ENCODE measurements at places on chromosomes 13 and 19.

GRCh38 chr13:36717966-36718545 lies 44.2 kb downstream of the SERTM1 start:
- no peaks in the 10 kb centered on the region for H3K4me1 ChIP-seq
- no peak overlapping the region for H3K27ac ChIP-seq
- no peak for DNase-seq
- peaks cover 24% of the 10 kb centered on the region for H3K27me3 ChIP-seq
- no peaks in the 10 kb centered on the region for H3K36me3 ChIP-seq
- no peak overlapping the region for H3K4me3 ChIP-seq

DNA sequence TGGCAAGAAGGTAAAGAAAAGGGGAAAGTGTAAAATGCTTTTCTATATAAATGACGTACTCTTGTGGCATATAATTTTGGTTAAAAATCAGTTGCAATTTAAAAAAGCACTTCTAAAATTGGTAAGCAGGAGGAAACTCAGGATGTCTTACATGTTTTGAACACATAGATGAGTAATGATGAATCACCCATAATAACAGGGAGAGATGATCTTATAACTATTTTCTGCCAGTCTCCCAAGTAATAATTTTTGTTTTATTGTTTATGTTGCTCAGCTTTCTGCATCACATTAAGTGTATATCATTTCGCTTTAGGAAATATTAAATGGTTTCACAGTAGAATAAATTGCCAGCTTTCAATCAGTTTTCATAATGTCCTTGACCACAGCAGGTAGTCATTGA lies 1430.7 kb upstream of the PCDH20 start:
- H3K27ac ChIP-seq, result no peak overlapping the region
- H3K4me1 ChIP-seq, result no peaks in the 10 kb centered on the region
- DNase-seq, result no peak
- H3K4me3 ChIP-seq, result no peak overlapping the region

DNA sequence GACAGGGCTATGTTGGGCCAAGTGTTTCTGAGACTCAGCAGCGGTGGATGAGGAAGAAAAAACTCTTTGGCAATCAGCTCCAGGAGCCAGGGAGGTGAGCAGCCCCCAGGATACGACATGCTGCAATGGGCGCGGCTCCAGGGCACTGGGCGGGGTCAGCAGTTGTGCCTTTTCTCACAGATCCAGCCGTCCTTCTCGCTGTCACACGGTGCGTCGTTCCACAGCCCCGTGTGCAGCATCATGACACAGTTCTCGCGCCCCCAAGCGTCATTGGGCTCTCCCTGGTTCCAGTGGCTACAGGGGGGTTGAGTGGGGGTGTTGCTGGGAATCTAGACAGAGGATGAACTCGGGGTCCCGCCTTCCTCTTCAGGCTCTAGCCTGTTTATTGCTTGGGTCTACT lies 2.7 kb downstream of the CLEC4G start:
- H3K27ac ChIP-seq, result no peak overlapping the region
- no peak for DNase-seq
- H3K27me3 ChIP-seq, result peaks cover 66% of the 10 kb centered on the region
- no peaks in the 10 kb centered on the region for H3K4me1 ChIP-seq

- peaks cover 8% of the 10 kb centered on the region for H3K4me1 ChIP-seq
- DNase-seq, result no peak
- H3K4me3 ChIP-seq, result no peak overlapping the region
- no peaks in the 10 kb centered on the region for H3K27me3 ChIP-seq
- H3K27ac ChIP-seq, result peak overlapping the region; percentile 47
Observed at GRCh38 chr13:98664510-98664909, 87.6 kb upstream of the STK24 start.

- H3K36me3 ChIP-seq, result no peaks in the 10 kb centered on the region
- H3K4me3 ChIP-seq, result no peak overlapping the region
- H3K27ac ChIP-seq, result no peak overlapping the region
- no peaks in the 10 kb centered on the region for H3K27me3 ChIP-seq
- DNase-seq, result no peak
Observed at GRCh38 chr13:30520571-30520970, 54.8 kb upstream of the HMGB1 start.

DNA sequence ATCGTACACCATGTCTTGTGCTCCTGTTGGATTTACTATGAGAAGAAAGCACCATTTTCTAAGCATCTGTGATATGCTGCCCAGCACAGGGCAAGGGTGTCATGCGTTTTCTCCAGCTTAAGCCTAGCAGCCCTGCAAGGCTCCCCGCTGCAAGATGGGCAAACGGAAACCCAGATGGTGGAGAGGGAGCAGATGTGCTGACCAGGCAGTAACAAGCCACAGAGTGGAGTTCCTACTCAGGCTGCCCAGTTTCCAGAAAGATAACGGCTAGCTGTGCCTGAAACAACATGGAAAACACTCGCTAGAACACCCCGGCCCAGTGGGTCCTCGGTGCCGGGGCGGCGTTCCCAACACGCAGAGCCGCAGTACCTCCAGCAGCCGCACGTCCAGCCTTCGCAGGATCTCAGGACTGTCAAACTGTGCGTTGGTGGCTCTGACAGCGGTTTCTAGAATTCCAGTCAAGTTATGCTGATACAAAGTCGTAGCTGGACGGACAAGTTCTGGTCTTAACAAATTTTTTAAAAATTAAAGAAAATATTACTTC lies 68.4 kb downstream of the TUBGCP3 start:
- no peaks in the 10 kb centered on the region for H3K27me3 ChIP-seq
- no peak overlapping the region for H3K4me3 ChIP-seq
- no peak for DNase-seq
- H3K27ac ChIP-seq, result no peak overlapping the region

DNA sequence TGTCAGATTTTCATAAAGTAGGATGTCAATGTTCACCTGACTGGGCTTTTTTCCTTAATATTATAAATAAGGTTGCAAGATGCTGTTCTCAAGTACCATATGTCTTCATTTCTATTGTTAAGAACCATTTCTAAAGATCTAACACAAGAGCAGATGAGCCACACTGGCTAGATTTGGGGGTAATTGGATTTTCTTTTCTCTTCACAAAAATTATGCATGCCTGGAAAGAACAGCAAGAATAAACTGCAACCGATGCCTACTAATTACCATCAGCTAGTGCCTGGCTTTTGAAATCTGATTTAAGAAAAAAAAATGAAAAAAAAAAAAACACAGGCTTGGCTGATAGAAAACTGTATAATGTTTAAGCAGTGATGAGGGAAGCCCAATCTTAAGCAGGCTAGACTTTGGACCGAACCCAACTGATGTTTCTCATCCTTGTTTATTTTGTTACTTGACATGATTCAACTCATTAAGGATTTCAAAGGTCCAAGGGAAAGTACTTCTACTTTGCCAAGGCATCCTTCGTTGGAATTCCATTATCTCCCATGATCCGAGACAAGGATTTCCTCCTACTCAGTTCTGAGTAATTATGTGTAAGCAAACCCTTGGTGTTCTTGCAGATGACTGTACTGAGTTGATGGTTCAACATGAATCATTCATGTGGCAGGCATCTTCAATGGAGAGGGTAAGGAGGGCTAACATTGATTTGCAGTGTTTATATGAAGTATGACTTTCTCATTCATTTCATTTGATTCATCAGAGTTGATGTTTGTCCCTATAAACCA lies 300.5 kb downstream of the SPRY2 start:
- no peak overlapping the region for H3K4me3 ChIP-seq
- H3K27me3 ChIP-seq, result no peaks in the 10 kb centered on the region
- no peak for DNase-seq
- no peaks in the 10 kb centered on the region for H3K4me1 ChIP-seq
- no peak overlapping the region for H3K27ac ChIP-seq

DNA sequence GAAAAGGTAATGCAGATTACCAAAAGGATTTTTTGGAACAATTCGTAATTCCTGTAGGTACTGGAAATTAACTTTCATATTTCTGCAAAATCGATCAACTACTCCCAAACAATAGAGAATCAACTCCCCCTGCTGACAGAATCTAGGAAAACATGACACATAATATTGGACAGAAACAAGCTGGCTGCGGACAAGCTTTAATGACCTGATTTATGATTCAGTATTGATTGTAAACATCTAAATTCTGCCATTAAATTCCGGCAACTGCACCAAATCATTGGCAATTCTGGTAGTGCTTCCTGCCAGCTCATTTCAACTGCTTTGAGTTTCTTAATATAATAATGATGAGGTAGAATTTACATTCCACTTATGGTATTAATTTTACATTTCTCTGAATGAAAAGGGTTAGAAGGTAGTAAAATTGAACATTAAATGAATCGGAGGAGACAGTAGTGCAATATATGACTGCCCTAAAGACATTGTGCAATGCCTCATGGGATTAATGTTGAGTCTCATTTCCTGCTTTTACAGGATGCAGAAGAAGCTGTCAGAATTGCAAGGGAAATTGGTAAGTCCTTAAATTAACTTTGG lies 146.5 kb downstream of the PCCA start:
- H3K27me3 ChIP-seq, result no peaks in the 10 kb centered on the region
- H3K4me3 ChIP-seq, result no peak overlapping the region
- no peaks in the 10 kb centered on the region for H3K36me3 ChIP-seq

- no peaks in the 10 kb centered on the region for H3K27me3 ChIP-seq
- DNase-seq, result no peak
- no peak overlapping the region for H3K27ac ChIP-seq
- H3K36me3 ChIP-seq, result no peaks in the 10 kb centered on the region
- H3K4me3 ChIP-seq, result no peak overlapping the region
Observed at GRCh38 chr13:67087527-67087926, 142.6 kb downstream of the PCDH9 start.

GRCh38 chr13:24042710-24043440 lies 117.6 kb upstream of the SPATA13 start:
- H3K36me3 ChIP-seq, result peaks cover 7% of the 10 kb centered on the region
- no peak overlapping the region for H3K4me3 ChIP-seq
- peaks cover 22% of the 10 kb centered on the region for H3K4me1 ChIP-seq
- no peak overlapping the region for H3K27ac ChIP-seq
- H3K27me3 ChIP-seq, result no peaks in the 10 kb centered on the region

GRCh38 chr13:72648513-72649065 lies 78.8 kb downstream of the MZT1 start:
- H3K36me3 ChIP-seq, result no peaks in the 10 kb centered on the region
- H3K27me3 ChIP-seq, result no peaks in the 10 kb centered on the region
- no peak for DNase-seq
- H3K27ac ChIP-seq, result no peak overlapping the region
- no peaks in the 10 kb centered on the region for H3K4me1 ChIP-seq
- no peak overlapping the region for H3K4me3 ChIP-seq

DNA sequence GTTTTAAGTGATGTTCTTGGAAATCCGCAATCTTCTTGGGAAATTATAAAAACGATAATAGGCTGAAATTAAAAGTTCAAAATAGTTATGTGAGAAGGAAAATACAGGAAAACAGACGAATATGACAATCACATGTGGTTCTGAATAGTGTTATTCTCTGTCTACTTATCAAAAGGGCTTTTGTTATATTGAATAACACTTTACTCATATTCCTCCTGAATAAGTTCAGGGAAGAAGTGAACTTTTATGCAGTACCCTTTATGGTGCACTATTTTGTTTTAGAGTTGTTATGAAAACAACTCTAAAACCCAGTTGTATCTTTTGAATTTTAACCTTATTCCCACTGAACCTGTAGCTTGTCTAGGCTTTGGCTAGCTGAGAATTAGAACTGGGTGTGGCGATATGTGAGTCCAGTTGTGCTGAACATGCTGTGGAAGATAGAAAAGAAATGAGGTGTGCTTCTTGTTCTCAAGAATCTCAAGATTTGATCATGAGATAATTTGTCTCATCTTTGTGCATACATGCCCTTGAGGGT lies 384.4 kb downstream of the LMO7 start:
- H3K4me3 ChIP-seq, result no peak overlapping the region
- peaks cover 2% of the 10 kb centered on the region for H3K4me1 ChIP-seq
- DNase-seq, result no peak
- peaks cover 4% of the 10 kb centered on the region for H3K36me3 ChIP-seq
- H3K27ac ChIP-seq, result no peak overlapping the region

GRCh38 chr19:14614099-14614412 lies 31.2 kb downstream of the CLEC17A start:
- peaks cover 9% of the 10 kb centered on the region for H3K27me3 ChIP-seq
- H3K4me3 ChIP-seq, result no peak overlapping the region
- no peaks in the 10 kb centered on the region for H3K36me3 ChIP-seq
- no peaks in the 10 kb centered on the region for H3K4me1 ChIP-seq
- no peak overlapping the region for H3K27ac ChIP-seq

DNA sequence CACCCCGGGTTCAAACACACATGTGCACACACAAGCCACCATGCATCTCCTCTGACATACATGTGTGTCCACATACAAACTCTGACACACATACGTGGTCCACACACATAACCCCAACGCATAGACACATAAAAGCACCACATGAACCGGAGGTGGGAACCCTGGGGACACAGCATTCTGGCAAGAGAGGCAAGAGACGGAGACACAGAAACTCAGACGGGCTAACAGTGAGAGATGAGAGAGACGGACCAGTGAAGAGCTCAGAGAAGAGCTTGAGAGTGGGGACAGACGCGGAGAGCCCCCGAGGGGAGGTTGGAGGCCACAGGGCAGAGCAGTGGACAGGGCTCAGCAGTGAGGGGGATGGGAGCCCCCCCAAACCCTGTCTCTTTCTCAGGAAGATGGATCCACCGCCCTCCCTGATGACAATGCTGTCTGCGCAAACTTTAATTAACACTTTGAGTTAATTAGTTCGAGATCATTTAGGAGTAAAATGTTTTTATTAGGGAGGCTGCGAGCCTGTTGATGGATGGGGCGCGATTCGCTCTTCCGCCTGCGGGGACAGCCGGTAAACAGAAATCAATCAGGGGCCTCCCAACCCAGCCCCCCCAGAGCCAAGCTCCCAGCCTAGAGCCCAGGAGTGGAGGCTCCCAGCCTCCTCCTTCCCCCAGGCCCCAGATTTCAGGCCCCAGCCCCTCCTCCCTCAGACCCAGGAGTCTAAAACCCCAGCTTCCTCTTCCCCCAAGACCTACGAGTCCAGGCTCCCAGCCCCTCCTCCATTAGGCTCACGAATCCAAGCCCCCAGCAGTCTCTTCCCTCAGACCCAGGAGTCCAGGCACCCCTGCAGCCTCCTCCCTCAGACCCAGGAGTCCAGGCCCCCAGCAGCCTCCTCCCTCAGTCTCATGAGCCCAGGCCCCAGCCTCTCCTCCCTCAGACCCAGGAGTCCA lies 9.5 kb upstream of the ERFL start:
- peaks cover 30% of the 10 kb centered on the region for H3K27me3 ChIP-seq
- H3K4me3 ChIP-seq, result no peak overlapping the region
- DNase-seq, result no peak
- no peak overlapping the region for H3K27ac ChIP-seq

DNA sequence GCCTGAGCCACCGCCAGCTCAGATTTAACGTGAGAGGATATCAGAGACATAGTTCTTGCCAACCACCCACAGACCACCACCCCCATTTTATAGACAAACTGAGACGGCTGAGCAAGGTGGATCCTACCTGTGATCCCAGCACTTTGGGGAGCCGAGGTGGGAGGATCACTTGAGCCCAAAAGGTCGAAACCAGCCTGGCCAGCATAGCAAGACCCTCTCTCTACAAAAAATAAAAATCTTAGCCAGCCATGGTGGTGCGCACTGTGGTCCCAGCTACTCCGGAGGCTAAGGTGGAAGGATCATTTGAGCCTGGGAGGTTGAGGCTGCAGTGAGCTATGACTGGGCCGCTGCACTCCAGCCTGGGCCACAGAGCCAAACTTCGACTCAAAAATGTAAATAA lies 30.6 kb upstream of the NDUFS7 start:
- no peak for DNase-seq
- peaks cover 30% of the 10 kb centered on the region for H3K36me3 ChIP-seq
- no peak overlapping the region for H3K4me3 ChIP-seq
- no peaks in the 10 kb centered on the region for H3K4me1 ChIP-seq
- H3K27ac ChIP-seq, result no peak overlapping the region

- H3K4me1 ChIP-seq, result no peaks in the 10 kb centered on the region
- no peak for DNase-seq
- no peaks in the 10 kb centered on the region for H3K36me3 ChIP-seq
- no peak overlapping the region for H3K4me3 ChIP-seq
- H3K27me3 ChIP-seq, result no peaks in the 10 kb centered on the region
Observed at GRCh38 chr13:30943881-30944280, 11.4 kb downstream of the TEX26 start.
